Kidney glomerular epithelial cell (primary cell): ENCODE measurements at places on chromosomes 13 and 19.

- DNase-seq, result no peak
Observed at GRCh38 chr13:76738616-76739015, 147.6 kb downstream of the KCTD12 start.

GRCh38 chr19:29711584-29712132 lies 3.4 kb downstream of the C19orf12 start:
- no peak for DNase-seq

GRCh38 chr19:7442423-7442822 lies 46.4 kb downstream of the PEX11G start:
- DNase-seq, result no peak

DNA sequence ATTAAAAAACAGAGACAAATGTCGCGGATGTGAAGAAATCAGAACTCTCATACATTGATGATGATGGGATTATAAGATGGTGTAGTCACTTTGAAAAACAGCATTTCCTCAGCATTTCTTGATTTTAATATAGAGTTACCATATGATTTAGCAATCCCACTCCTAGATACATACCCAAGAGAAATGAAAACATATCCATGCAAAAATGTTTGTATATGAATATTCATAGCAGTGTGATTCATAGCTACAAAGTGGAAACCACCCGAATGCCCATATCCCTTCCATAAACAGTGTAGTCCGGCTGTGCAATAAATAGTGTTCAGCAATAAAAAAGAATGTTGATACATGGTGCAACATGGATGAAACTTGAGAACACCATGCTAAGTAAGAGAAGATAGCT lies 44.6 kb downstream of the DPY19L3 start:
- DNase-seq, result no peak

DNA sequence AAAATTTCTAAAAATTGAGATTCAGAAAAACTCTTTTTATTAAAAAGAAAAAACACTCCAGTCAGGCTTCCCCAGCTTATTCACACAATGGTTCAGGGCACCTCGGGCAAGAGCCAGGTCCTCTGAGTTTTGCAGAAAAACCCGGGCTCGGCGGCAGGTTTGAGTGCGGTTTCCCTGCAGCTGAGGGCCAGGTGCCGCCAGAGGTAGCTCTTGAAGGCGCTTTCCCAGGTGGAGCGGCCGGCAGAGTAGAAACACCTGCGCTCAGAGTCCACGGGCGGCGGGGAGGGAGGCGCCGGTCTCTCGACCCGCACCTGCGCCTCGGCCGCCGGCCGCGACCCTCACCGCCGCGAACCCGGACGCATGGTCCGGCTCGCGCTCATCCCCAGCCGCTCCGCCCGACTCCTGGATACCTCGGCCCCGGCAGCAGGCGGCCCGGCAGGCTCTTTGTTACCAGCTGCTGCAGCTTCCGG lies 444 bp downstream of the PROSER1 start:
- DNase-seq, result peak; percentile 24

- DNase-seq, result no peak
Observed at GRCh38 chr13:109844396-109844795, 58.0 kb upstream of the IRS2 start.

- no peak for DNase-seq
Observed at GRCh38 chr19:42216653-42217519, 591 bp downstream of the DEDD2 start.

DNA sequence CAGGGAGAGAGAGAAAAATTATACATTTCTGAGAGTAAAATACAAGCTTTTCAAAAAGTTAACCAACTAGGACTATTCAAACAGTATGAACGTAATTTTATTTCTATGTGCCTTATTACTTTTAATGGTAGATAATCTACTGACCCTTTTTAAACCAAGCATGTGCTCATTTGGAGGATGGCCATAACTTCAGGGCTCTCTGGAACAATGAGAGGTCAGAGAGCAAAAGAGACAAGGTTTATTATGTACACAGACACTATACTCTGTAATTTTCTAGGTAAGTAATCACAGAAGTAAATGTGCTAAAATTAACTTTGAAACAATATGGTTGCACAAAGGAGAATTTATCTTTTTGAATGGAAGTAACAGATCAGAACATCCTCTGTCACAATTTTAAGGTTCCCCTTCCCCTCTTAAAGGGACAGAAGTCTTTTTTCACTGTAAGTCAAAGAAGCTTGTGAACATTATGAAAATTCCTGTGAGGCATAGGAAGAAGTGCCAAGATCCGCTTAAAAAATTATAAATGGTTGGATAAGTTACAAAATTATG lies 1.0 kb downstream of the POSTN start:
- no peak for DNase-seq

DNA sequence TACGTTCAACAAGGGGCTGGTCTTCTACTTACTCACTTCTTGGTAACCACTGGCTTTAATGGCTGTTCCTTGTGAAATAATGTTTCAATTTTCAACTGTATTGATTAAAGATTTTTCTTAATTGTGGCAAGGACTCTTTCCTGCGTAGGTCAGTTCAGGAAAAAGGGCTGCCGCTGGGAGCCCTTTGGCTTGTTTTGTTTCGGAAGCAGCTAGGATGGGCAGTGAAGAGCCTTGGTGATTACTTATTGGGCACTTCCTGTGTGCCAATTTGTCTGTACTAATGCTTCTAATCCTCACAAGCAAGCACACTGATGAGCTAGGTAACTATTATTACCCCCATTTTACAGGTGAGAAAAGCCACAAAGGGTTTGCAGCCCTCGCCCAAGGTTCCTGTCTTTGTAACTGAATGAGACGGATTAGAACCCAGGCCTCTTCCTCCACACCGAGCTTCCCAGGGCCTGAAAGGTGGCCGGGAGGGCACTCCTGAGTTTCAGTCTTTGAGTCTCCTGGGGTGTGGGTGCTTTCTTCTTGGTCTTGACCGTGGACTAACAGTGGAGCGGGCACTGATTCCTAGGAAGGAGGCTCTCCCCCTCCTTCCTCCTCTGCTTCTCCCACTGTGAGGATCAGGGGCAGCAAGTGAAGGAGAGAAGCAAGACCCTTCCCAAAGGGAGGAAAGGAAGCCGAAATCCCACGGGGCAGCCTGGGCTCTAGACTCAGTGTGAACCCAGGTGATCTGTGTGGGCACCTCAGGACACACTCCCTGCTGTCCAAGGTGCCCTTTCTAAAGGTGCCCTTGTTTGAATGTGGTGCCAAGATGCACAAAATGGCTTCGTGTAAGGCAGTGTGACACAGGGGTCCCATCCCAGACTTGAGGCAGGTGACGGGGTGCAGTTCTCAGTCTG lies 3.7 kb downstream of the COL4A2 start:
- no peak for DNase-seq
